Bronchial epithelial cell (primary cell): ENCODE measurements at places on chromosomes 5 and 9. TPM values are rescaled to one million over a fixed set of nuclear protein-coding genes. Genes with fewer than 3 reads are reported as not detected.

GRCh38 chr5:126837906-126838539, 61.1 kb downstream of the LMNB1 start:
- peak; percentile 34 for DNase-seq

DNA sequence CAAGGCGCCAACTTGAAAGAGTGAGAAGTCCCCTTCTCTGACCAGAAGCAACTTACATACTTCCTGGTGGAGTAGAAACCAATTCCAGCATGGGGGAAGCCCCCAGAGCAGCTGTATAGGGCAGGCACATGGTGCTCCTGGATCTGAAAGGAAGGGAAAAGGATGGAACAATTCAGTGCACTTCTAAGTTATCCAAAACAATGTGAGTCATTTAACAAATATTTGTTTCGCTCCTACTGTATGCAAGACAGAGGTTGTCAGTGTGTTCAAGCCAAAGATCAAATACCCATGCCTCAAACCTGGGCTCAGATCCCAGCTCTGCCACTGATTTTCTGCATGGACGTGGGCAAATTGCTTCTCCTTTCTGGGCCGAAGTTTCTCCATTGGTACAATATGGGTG, 67.1 kb downstream of the LHX2 start:
- DNase-seq, result peak; percentile 35

GRCh38 chr9:136527721-136528710, 17.8 kb downstream of the NOTCH1 start:
- DNase-seq, result no peak

GFI1B gene
- not detected in 2 replicates for total RNA-seq

DNA sequence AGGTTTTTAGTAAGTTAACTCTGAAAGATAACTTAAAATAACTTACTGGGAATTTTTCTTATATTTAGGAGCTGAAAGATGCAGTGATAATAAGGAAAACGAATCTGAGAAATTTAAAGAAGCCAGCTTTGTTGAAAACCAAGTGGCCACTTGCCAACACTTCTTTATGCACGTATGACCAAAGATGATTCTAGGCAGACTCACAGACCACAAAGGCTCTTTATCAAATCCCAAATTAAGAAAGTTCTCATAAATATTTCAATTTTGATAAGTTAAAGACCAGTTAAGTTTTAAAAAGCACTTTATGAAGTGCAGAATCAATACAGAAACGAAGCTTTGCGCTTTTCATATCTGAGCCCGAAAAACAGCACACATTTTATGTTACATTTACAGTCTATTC, 1.5 kb downstream of the AFF4 start:
- DNase-seq, result peak; percentile 61

SPOCK1 gene
- total RNA-seq, result 6.8 and 8.2 TPM in 2 replicates

ARID3C gene
- total RNA-seq, result 0.26 TPM in 1 of 2 replicates, not detected in the other

DNA sequence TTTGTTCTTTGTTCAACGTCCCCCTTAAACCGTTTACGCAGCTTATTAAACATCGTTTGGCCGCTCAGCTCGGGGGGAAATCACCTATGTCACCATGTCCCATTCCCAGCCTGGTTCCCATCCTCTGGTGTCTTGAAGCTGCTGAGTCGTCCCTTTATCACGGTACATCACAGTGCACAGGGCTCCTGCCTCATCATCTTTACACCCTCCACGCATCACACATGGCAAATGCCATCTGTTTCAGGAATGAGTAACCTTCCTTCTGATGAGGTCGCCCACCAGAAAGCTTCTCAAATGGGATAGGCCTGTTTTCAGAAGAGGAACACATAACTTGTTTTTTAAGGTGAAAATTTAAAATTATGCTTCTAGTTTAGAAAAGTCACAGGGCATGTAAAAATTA, 7.9 kb upstream of the LHX6 start:
- DNase-seq, result no peak

ZNF354C gene
- 3.3 and 3.9 TPM in 2 replicates for total RNA-seq

GRCh38 chr9:135714242-135715055, 12.5 kb downstream of the KCNT1 start:
- no peak for DNase-seq

- peak; percentile 58 for DNase-seq
Measured at GRCh38 chr9:69149321-69149807, 24.7 kb upstream of the TJP2 start.

PTGES gene
- 0.90 and 11.1 TPM in 2 replicates for total RNA-seq

DNA sequence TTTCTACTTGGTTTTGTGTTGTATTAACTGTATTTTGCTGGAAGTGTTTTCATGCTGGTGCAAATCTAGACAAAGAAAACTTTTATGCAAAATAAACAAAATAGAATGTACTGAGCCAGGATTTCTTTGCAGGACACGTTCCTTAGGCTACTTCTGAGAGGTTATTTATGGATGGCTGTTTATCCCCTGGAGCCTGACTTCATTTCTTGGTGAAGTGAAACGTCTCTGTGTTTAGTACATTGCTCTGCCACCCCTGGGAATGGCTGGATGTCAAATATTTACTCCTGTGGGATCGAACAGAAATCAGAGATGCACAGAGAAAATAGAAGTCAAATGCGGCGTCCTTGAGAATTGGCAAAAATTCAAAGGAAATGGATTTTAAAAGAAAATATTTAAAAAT, 327.1 kb upstream of the MPDZ start:
- no peak for DNase-seq

PLEKHG4B gene
- not detected in 2 replicates for total RNA-seq

DNA sequence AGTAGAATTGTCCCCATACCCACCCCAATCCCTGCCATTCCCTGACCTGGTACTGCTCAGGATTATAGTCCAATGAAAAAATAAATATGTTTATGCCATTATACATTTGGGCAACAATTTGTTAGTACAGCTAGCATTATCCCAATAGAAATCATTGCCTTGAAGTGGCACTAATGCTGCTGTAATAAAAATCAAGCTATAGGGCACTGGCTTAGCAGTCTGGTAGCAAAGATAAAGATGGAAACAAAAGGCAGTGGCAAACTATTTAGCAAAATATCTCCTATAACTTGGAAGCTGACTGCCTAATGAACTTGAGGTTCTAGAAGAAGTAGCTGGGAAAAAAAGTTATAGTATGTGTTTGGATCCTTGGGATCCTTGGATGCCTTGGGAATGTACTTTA, 2.2 kb upstream of the TOPORS start:
- no peak for DNase-seq

SLC34A1 gene
- total RNA-seq, result not detected in 2 replicates

GRCh38 chr9:9751996-9752395, 860.8 kb downstream of the PTPRD start:
- no peak for DNase-seq

- DNase-seq, result peak; percentile 74
Measured at GRCh38 chr9:115034801-115035200, 83.2 kb downstream of the TNC start.

CHMP5 gene
- total RNA-seq, result 173 and 182 TPM in 2 replicates

GRCh38 chr9:127426756-127427155, 2.6 kb downstream of the ZNF79 start:
- DNase-seq, result peak; percentile 54

F2RL1 gene
- total RNA-seq, result 24.1 and 25.5 TPM in 2 replicates

FSTL4 gene
- total RNA-seq, result 0.26 TPM in 1 of 2 replicates, not detected in the other
